ENCODE measurements at places on chromosomes 6 and 20. TPM values are rescaled to one million over a fixed set of nuclear protein-coding genes. Genes with fewer than 3 reads are reported as not detected.

The KHDC3L gene
- not detected for total RNA-seq

- DNase-seq, result peak; percentile 82
Observed at GRCh38 chr6:26250698-26251044, 114.3 kb upstream of the BTN3A2 start.

DNA sequence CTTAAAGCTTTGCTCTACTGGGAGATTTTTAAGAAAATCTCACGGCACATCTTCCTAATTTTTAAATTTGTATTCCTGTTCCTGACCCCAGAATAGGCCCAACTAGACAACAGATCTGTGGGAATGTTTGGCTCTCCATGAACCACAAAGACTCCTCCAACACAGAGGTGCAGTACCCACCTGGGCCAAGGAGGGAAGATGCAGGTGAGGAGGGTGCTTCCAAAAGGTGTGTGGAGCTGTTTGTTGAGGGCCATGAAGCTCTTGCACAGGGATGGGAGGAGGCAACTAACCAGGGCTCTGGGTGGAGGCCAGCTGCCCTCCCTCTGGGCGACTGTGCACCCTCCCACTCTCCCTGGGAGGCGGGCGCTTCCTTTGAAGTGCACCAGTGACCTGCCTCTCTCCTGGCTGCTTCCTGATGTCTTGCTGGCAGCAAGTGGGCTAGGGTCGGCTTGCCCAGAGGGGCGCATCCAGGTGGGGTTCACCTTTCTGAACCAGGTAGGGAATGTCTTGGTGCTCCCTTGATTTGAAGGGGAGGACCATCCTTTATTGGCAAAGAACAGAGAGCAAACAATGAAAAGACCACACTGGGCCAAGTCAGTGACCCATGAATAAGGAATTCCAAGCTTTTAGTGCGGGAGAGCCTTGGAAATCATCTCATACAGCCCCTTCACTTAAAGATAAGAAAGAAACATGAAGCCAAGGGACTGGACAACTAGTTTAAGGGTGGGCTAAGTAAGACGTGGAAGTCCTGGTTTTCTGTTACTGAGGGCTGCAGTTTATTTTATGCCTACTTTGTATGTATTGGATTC is 76.0 kb downstream of the ANKRD6 start:
- DNase-seq, result no peak

DNA sequence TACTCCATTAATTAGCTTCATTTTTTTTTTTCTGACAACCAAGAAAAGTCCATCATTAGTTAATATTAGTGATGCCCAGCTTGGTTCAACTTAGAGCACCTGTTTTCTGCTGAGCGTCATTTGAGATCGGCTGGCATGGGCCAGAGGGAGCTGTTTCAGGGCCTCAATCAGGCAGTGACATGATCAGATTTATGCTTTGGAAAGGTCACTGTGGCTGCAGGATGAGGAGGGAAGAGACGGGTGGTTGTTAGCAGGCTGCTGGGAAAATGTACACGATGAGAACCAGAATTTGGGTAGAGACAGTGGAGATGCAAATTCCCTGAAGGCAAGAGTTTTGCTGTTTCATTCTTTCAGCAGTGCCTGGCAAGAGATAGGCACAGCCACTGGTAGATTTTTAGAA is 4.4 kb upstream of the STX16 start:
- no peak for DNase-seq

Measured in activated CD4-positive, alpha-beta T cell treated with anti-CD3 and anti-CD28 coated beads, Interleukin-2, amount 10 ng/mL, durations not matched to agents 24 days and 14 days (primary cell).